H4 (cell line): ENCODE measurements at places on chromosomes 13 and 19. TPM values are rescaled to one million over a fixed set of nuclear protein-coding genes. Genes with fewer than 3 reads are reported as not detected.

The CYP2A6 gene
- total RNA-seq, result not detected in 2 replicates

The MRI1 gene
- total RNA-seq, result 19.8 and 31.9 TPM in 2 replicates

The LRFN3 gene
- 4.6 and 5.6 TPM in 2 replicates for total RNA-seq

The SYT5 gene
- 0.62 TPM in 1 of 2 replicates, not detected in the other for total RNA-seq

The DHDH gene
- total RNA-seq, result 0.27 TPM in 1 of 2 replicates, not detected in the other

The PDX1 gene
- total RNA-seq, result not detected in 2 replicates

The MAP1S gene
- total RNA-seq, result 6.7 and 14.6 TPM in 2 replicates

The ERVV-1 gene
- not detected in 2 replicates for total RNA-seq

The PEG3 gene
- total RNA-seq, result 0.90 and 2.8 TPM in 2 replicates

The ZNF486 gene
- total RNA-seq, result 7.5 and 12.0 TPM in 2 replicates

The SBK3 gene
- total RNA-seq, result not detected in 2 replicates

The LPAR2 gene
- total RNA-seq, result 0.16 and 0.72 TPM in 2 replicates

The ZNF91 gene
- total RNA-seq, result 7.5 and 8.2 TPM in 2 replicates

The SWSAP1 gene
- 0.45 and 1.0 TPM in 2 replicates for total RNA-seq

The FLT1 gene
- 0.25 and 0.43 TPM in 2 replicates for total RNA-seq

The PLIN5 gene
- 0.25 TPM in 1 of 2 replicates, not detected in the other for total RNA-seq

The IFNL3 gene
- not detected in 2 replicates for total RNA-seq

The ZNF429 gene
- 4.0 and 9.1 TPM in 2 replicates for total RNA-seq

The SIGLEC11 gene
- not detected in 2 replicates for total RNA-seq

The IZUMO2 gene
- total RNA-seq, result not detected in 2 replicates

The ONECUT3 gene
- total RNA-seq, result not detected in 2 replicates

The ZNF506 gene
- total RNA-seq, result 15.1 and 18.1 TPM in 2 replicates

The KBTBD6 gene
- 3.7 and 5.2 TPM in 2 replicates for total RNA-seq

The COQ8B gene
- 11.9 and 19.1 TPM in 2 replicates for total RNA-seq

The TEX26 gene
- not detected in 2 replicates for total RNA-seq

The FAM216B gene
- not detected in 2 replicates for total RNA-seq

The ZNF888 gene
- 7.3 and 7.6 TPM in 2 replicates for total RNA-seq

The ANGPTL8 gene
- not detected in 2 replicates for total RNA-seq

The TPM4 gene
- total RNA-seq, result 975 and 1,019 TPM in 2 replicates

The PRSS57 gene
- total RNA-seq, result not detected in 2 replicates

The GCDH gene
- 31.0 and 38.3 TPM in 2 replicates for total RNA-seq

The TTC9B gene
- total RNA-seq, result not detected in 2 replicates

The KLK6 gene
- not detected in 2 replicates for total RNA-seq

The JSRP1 gene
- total RNA-seq, result 0.66 TPM in 1 of 2 replicates, not detected in the other

The RUVBL2 gene
- total RNA-seq, result 353 and 374 TPM in 2 replicates

The ZNF442 gene
- 0.72 and 5.2 TPM in 2 replicates for total RNA-seq

The ZNF665 gene
- 2.9 and 5.2 TPM in 2 replicates for total RNA-seq

The KPTN gene
- 9.2 and 10.6 TPM in 2 replicates for total RNA-seq

The C2CD4C gene
- total RNA-seq, result 0.78 and 0.93 TPM in 2 replicates

The ZNF649 gene
- 11.2 and 11.5 TPM in 2 replicates for total RNA-seq

The CEACAM21 gene
- 0.14 TPM in 1 of 2 replicates, not detected in the other for total RNA-seq

The CNN1 gene
- 0.21 and 0.25 TPM in 2 replicates for total RNA-seq
